ENCODE measurements at places on chromosomes 7 and 10. TPM values are rescaled to one million over a fixed set of nuclear protein-coding genes. Genes with fewer than 3 reads are reported as not detected.

DNA sequence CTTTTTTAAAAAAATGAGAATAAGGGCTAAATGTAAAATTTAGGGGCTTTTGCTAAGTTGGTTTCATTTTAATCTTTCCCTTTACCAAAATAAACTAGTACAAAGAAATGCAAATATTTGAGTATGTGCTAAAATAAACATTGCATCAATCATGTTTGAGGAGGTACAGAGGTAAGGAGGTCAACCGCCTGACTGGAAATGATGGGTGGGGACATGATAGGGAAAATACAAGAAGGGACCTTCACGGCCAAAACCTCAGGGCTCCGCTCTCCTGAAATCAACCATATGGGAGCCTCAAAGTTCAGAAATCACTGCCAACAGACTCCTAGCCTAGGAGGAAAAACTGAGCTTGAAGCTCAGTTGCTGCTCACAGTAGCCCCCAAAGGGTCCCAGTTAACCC lies 207.6 kb downstream of the AHR start:
- peak; percentile 71 for DNase-seq

LIPA gene
- 105 TPM for total RNA-seq

WASL gene
- total RNA-seq, result 22.5 TPM

CLCN1 gene
- total RNA-seq, result under 0.01 TPM

DNA sequence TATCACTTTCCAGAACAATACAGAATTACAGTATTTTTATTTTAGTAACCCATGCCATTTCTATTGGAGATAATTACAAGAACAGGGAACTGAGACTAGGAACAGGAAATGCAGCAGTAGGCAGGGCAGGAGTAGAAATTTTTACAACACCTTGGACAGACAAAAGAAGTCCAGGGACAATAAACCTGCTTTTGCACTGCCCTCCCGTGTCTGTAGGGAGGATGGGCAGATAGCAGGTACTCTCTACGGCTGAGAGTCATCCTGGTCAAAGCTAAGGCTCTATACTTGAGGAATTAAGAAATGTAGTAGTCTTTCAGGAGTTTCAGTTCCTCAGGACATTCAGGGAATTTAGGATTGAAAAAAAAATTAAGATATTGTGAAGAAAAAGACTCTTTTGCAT lies 63.4 kb downstream of the VAX1 start:
- no peak for DNase-seq

- DNase-seq, result no peak
These were observed 15.5 kb upstream of the TSPAN12 start for GRCh38 chr7:120873401-120873800.

- no peak for DNase-seq
These were observed at the start of gene PAPOLB for GRCh38 chr7:4861673-4862072. PAPOLB (minus strand) TSS chr7:4862030; CDS start chr7:4861810, 220 bp downstream.

GRCh38 chr10:35445150-35445884 lies 109.0 kb downstream of the CCNY start:
- DNase-seq, result no peak

Measured in fibroblast of villous mesenchyme (primary cell).